Stimulated activated CD4-positive, alpha-beta T cell treated with anti-CD3 and anti-CD28 coated beads, Interleukin-1b, Interleukin-23, amount 100 ng/mL, for 4 hours (primary cell): ENCODE measurements at places on chromosomes 1 and 21.

DNA sequence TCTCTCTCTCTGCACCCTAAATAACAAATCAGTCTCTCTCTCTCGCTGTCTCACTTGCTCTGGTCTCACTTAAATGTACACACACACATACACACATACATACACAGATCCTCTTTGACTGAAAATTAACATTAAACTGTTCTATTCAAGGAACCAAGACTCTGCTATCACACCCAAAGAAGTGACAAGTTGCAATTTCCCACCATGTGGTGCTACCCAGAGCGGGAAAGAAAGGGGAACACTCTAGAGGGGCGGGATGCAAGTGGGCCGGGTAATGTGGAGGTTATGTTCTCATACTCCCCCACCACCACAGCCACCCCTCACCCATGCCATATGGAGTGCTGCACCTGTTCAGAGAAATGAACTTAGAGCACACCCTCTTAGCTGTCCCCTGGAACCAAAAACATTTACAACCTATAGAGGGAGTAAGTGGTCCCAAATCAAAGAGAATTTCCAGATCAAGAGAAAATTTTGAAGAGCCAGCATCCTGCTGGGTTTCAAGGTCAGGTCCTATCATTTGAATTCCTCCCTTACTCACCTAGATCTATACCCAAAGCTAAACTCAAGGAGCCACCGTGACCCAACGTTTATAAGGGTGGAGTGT is 319.4 kb downstream of the BRINP2 start:
- DNase-seq, result no peak

GRCh38 chr1:4494027-4494426 is 160.4 kb upstream of the AJAP1 start:
- DNase-seq, result no peak

DNA sequence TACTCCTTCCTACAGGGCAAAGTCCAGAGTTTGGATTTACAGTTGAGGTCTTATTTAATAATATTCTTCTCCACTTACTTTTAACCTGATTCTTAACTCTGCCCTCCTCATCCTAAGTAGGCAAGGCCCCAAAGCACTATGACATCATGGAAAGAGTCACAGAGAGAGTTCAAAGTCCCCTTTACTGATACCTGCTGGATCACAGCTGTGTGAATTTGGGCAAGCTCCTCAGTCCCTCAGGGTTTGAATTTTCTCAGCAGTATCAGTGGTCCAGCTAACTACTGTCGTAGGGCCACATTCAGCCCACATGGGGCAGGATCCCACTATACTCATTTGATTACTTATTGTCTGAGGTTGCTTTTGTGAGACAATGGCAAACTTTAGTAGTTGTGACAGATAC is 16.0 kb downstream of the TYW3 start:
- no peak for DNase-seq

GRCh38 chr1:109873278-109874175 is 37.1 kb upstream of the CSF1 start:
- DNase-seq, result no peak

GRCh38 chr1:150582371-150582770 is 3.0 kb upstream of the MCL1 start:
- no peak for DNase-seq

- no peak for DNase-seq
These were observed 184.6 kb upstream of the NRIP1 start for GRCh38 chr21:15249285-15249993.

- DNase-seq, result no peak
These were observed 133.8 kb downstream of the LRRC40 start for GRCh38 chr1:70071601-70072000.

DNA sequence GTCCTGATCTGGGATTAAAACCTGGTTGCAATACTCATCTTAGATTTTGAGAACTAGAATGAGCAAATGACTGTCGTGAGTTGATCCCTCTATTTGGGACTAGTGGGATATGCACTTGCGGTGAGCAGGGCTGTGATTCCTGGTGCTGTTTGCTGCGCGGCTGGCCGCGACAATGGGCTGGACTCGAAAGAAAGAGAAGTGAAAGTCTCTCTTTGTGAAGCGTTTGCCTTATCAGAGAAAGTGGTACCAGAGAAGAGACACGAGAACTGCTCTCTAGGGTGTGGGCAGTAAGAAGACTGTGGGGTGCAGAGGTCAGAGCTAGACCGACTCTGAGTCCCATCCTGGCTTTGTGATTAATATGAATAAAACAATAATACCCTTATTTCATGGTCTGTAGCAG is 8.6 kb downstream of the ST6GALNAC3 start:
- DNase-seq, result no peak

GRCh38 chr1:167412920-167413319 is 105.4 kb downstream of the CD247 start:
- no peak for DNase-seq

- no peak for DNase-seq
These were observed 9.2 kb upstream of the ENAH start for GRCh38 chr1:225662155-225662554.

GRCh38 chr1:23171181-23171755 is 2.6 kb upstream of the LUZP1 start:
- DNase-seq, result no peak

DNA sequence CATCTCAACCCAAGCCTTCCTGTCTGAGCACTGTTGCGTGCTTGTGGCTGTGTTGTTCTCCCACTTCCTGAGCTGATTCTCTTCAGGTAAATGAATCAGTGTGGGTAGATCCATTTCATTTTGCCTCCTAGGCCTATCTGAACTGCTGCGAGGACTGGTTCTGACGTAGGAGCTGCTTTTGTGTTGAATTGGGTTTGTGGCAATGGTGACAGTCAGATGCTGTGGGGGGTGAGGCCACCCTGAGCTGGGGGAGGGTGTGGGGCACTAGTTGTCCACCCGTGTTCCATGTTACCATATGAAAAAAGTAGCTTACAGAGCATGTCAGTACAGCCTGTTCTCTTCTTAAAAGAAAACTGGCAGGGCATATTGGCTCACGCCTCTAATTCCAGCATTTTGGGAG is 81.5 kb downstream of the MRPS6 start:
- DNase-seq, result no peak

- DNase-seq, result peak; percentile 11
These were observed 314 bp downstream of the DPH5 start for GRCh38 chr1:101025283-101025656.

DNA sequence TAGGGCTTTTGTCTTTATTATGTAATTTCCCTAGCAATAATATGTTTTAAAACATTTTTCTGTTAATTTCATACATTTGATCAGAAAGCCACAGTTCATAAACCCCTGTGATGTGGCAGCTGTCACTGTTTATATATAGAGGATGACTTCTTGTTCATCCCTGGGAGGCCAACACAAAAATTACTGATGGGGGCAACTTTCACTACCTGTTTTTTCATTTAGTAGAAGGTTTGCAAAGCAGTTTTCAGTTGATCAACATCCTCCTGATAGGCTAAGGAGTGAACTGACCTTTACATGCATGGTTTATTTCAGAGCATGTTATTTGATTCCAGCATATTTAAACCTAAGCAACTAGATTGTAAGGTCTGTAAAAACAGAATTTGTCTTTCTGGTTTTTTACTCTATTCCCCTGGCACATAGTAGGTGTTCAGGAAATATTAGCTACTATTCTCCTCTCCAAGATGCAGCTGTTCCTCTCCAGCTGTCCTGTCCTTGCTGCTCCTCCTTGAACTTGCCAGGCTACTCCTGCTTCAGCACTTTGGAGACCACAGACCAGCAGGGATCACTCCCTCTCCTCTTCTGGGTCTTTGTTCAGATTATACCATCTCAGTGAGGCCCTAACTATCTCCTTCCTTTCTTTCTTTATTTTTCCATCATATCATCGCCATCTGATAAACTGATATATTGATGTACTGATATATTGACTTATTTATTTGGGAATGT is 54.7 kb downstream of the ROR1 start:
- no peak for DNase-seq

- no peak for DNase-seq
These were observed 190.4 kb downstream of the RGS7 start for GRCh38 chr1:241166625-241167024.

GRCh38 chr1:26049531-26050247 is 3.8 kb upstream of the SLC30A2 start:
- no peak for DNase-seq

- DNase-seq, result no peak
These were observed 1.4 kb upstream of the OR2L3 start for GRCh38 chr1:248045209-248045608.

- no peak for DNase-seq
These were observed 17.2 kb downstream of the CDK18 start for GRCh38 chr1:205521686-205522085.

- DNase-seq, result no peak
These were observed 163.4 kb downstream of the DNM3 start for GRCh38 chr1:172004671-172005070.

GRCh38 chr1:113931451-113931851 is 2.3 kb downstream of the HIPK1 start:
- no peak for DNase-seq

DNA sequence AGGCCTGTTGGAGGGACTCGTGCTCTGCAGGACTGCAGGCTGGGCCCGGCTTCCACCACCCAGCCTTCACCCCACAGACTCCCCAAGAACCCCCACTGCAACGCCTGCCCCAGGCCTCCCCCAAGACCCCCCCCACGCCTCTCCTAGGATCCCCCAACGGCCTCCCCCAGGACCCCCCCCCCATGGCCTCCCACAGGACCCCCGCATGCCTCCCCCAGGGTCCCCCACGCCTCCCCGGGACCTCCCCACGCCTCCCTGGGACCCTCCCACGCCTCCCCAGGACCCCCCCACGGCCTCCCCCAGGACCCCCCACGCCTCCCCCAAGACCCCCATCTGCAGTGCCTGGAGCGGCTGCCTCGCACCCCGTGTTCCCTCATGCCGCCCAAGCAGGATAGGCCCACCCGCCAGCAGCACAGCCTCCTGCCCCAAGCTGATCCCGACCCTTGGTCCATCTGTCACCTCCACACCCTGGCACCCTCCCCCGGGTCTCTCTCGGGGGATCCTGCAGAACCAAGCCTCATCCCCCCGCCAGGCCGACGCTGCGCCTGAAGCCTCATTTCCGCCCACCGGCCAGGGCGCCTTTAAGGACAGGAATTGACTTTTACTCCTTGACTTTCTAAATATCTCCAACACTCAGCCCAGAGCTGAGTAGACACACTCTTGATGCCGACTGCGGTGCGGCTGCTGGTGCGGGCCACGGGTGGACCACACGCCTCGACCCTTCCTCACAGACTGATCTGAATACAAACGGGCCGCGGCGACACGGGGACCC is 14.1 kb upstream of the RNF223 start:
- no peak for DNase-seq

DNA sequence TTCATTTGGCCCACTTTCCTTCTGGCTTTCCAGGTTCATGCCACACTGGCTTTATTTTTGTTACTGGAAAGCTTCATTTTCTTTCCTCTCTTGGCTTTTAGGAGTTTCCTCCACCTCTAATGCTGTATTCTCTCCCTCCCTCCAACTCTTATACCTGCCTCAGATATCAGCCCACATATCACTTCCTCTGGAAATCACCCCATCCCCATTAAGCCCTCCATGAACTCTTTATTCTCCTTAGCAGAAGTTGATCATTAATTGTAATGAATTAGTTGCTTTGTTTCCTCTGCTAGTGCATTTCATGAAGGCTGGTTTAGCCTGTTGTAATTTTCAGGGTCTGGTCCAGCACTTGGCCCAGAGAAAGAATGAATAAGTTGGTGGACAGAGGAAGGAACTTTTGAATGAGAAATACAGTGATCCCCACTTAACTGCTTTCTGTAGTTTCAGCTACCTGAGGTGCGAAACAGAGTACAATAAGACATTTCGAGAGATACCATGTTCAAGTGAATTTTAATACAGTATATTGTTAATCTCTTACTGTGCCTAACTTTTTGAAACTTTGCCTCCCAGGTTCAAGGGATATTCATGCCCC is 1.7 kb downstream of the SOAT1 start:
- no peak for DNase-seq

DNA sequence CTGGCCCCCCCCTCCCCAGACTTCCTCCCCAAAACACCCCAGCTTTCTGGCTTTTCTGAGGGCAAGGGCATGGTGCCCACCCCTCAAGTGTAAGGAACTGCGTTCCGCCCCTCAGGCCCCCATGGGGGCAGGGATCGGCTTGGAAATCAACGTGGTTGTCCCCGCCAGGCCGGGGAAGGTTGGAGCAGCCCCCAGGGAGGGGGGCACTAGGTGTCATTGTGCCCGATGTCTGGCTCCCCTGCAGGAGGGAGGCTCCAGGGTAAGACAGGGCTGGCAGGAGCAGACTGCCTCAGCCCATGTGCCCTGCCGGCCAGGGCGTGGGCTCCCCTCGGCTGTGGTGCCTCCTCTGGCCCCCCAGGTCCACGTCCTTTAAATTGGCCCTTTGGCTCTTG is 7.4 kb upstream of the TFAP2E start:
- DNase-seq, result no peak

DNA sequence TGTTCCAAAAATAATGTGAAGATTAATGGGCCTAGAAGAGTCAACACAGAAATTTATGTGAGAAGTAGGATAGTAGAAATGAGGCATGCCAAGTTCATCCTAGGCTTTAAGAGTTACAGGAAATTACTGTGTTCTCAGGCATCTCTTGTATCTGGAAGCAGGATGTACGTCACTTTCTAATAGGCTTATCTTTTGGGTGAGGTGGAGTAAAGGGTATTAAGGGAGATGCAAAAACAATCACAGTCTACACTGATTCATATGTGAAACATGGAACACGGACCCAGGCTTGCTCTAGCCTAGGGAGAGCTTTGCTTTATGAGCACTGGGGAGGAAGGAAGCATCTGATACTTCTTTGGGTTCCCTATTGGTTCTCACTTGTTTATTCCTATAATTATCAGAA is 84.5 kb upstream of the RGS4 start:
- no peak for DNase-seq

- no peak for DNase-seq
These were observed 57.2 kb downstream of the TNFSF4 start for GRCh38 chr1:173149887-173150286.

DNA sequence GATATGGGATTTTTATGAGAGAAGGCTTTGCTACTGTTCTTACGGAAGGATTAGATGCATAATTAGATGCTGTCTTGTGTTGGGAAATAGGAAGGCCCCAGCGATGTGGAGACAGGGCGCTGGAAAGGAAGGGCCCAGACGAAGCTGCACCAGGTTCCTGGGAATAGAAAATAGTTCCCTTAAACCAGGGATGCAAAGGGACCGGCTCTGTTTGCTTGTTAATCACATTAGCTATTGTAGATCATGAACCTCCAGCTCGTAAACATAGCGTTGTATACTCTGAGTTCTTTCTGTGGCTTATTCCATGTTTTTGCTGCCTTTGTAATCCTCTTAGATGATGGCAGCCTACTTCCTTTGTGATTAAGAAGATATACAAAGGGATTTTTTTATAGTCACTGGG is 79.8 kb upstream of the COX20 start:
- no peak for DNase-seq
